Ovary (tissue), 10 donors: ENCODE measurements at places on chromosomes 7 and 10.

DNA sequence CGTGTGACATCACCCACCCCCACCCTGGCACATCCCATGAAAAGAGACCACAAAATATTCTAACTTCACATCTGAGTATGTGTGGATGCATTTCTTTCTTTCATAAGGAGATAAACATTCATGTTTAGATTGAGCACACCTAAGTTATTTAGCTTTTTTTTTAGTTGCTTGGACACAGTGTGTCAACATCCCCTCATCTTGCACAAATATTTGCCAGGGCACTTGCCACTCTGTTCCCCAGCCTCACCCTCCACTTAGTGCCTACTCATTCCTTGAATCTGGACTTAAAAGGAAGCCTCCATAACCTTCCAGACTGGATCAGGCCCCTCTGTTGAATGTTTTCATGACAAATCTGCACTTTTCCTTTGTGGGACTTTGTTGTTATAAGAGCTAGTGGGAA is 338.9 kb upstream of the IGFBP3 start:
- no peak for DNase-seq

DNA sequence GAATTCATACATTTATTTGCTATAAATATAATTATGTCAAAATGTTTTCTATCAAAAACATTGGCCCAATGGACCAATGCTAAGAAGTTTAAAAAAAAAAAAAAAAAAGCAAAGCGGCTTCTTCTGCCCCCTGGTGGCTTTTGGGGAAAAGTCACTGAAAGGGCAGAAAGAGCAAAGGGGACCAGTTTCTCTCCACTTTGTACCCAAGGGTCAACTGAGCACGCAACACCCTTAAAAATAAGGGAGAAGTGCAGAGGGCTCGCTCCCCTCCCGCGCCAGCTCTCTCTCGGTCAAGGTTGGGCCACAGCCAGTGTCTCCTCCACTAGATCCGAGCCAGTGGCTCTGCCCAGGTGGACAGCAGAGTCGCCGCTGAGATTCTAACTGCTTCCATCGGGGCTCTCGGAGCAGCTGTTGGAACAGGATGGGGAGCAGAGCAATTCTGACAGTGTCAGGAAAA is 136.4 kb upstream of the FGFR2 start:
- peak; percentile 42 for DNase-seq

GRCh38 chr10:30868611-30869010 is 163.1 kb downstream of the ZNF438 start:
- DNase-seq, result no peak

GRCh38 chr7:29852457-29852856 is 46.1 kb downstream of the WIPF3 start:
- no peak for DNase-seq

- DNase-seq, result no peak
Observed at GRCh38 chr10:637771-638195, 51.7 kb downstream of the DIP2C start.

- DNase-seq, result no peak
Observed at GRCh38 chr7:139104091-139104450, 5.4 kb downstream of the ZC3HAV1 start.

DNA sequence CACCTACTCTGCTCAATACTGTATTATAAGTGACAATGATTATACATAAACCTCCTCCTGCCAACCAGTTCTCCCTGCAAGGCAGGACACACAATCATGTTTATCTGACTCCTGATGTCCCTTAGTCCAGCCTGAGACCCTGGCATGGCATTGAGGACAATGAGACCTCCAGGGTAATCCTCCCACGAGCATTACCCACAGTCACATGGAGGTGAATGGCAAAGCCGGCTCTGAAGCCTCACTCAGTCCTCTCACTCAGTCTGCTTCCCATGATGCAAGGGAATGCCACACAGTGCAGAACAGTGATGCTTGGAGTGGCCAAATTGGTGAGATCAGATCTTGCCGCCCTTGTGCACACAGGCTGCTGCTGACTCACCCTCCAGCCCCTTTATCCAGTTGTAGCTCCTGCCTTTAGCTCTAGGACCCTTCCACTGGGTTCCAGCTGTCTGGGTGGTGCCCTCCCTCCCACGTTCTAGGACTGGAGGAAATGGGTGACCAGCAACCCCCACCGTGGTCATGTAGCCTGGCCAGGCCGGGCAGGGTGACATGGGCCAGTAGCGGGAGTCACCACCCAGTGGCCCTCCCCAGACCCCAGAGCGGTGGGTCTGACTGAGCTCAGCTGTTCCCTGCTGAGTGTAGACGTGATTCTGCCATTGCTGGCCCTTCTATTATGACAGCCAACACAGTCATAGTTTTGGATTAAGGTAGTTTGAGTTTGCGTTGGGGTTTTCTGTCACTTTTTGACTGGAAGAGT is 5.5 kb upstream of the ADCY1 start:
- no peak for DNase-seq

DNA sequence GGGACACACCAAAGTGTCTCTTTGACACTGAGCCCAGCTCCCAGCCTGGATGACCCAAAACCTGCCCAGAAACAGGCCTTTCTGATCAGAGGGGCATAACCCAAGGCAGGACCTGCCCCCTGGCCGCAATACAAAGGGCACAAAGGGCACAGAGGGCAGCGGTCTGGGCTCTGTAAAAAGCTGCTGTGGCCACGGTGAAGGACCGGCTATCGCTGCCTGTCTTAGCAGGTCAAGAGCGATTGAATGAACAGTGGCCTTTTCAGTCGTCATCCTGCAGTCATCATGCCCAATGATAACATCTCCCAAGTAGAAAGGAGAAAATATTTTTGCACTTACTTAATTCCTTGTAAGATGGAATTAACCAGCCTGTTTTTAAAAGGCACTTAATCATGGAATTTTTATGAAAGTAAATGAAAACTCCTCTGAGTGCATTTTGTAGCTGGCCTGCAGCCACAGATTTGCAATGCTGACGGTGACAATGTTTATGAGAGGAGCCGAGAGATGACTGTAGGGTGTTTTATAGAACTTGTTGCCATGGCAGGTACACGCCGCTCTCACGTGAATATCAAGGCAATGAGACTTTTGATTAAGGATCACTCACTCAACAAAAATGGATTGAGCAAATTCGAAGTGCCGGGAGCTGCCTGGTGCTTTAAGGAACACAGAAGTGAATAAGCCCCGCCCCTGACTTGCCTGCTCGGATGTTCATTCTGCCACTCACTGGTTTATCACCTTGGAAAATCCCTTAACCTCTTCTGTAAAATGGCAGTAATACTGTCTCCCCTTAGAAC is 47.3 kb upstream of the BHLHA15 start:
- no peak for DNase-seq

DNA sequence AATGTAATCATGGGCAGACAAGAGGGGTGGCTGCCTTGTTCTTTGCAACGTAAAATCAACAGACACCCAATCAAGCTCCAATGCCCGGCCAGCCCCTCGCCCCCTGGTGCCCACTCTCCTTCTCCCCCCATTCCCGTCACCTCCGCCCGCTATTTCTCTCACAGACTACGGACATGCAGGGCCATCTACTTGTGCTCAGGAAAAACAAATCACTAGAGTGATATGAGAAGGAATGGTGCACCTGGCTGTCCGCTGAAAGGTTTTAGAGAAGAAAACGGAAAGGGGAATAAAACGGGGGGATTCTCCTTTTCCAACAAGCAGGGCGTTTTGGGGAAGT is 396 bp downstream of the GRM8 start:
- DNase-seq, result no peak

DNA sequence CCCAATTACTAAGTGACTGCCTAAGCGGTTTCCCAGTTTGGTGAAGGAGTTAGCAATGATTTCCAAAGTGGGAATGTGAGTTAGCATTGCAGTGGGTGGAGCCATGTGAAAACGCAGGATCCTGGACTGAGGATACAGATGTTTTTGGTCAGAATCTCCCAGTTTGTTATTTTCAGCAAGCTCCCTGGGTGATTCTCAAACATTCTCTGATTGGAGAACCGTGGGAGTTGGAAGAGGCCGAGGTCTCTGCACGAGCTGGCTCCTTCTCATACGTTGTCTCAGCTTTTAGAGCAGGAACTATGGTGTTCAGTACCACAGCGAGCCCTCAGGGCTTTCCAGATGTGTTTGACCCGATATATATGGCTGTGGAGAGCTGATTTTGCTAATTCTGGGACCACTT is 396.5 kb upstream of the NPVF start:
- peak; percentile 74 for DNase-seq

DNA sequence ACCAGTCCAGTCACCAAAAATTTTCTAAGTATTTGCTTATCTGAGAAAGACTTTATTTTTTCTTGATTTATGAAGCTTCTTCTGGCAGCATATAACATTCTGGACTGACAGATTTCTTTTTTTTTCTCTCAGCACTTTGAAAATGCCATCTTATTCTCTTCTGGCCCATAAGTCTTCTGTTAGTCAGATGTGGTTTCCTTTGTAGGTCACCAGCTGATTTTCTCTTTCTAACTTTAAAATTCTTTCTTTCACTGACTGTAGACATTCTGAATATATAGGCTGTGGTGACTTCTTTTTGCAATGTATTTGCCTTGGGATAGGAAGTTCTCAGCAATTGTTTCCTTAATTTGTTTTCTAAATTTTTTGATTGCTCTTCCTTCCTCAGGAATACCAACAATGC is 172.5 kb downstream of the CCDC7 start:
- DNase-seq, result no peak

GRCh38 chr7:39810204-39810642 is 139.8 kb upstream of the CDK13 start:
- no peak for DNase-seq

DNA sequence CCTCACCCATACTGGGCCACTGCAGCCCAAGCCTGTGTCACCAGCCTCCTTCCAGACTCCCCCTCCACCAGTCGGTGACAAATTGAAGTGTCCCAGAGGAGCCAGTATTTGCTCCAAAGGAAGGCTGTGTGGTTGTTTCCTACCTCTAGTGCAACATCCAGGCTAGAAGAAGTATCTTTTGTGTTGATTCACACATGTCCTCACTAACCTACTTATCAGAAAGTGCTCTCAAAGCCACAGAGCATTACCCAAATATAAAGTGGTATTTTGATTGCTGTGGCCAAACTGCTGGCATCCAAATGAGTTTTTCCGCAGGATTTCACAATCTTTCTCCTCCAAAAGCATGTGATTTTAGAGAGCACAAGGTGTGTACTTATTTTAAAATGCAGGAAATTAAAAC is 134.8 kb downstream of the CUL2 start:
- no peak for DNase-seq

GRCh38 chr7:29935111-29935510 is 54.5 kb downstream of the SCRN1 start:
- no peak for DNase-seq

GRCh38 chr10:71283876-71284275 is 35.2 kb upstream of the SLC29A3 start:
- no peak for DNase-seq

DNA sequence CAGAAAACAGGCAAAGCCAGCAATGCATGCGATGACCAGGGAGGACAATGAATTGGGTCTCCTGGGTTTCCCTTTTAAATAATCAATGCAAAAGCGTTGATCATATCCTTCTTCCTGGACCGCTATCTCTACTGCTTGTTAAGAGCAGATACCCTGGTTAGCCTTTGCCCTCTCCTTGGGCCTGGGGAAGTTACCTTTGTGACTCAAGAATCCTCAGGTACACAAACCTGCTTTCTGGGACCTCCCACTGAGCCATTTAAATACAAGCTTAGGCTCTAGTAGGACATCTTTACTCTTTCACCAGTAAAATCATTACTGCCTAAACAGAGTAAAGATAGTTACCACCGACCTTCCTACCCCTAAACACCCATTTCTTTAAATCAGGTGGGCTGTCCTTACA is 173.9 kb downstream of the WNT2 start:
- no peak for DNase-seq

- DNase-seq, result peak; percentile 37
Observed at GRCh38 chr10:129096065-129096984, 370.7 kb upstream of the MGMT start.

DNA sequence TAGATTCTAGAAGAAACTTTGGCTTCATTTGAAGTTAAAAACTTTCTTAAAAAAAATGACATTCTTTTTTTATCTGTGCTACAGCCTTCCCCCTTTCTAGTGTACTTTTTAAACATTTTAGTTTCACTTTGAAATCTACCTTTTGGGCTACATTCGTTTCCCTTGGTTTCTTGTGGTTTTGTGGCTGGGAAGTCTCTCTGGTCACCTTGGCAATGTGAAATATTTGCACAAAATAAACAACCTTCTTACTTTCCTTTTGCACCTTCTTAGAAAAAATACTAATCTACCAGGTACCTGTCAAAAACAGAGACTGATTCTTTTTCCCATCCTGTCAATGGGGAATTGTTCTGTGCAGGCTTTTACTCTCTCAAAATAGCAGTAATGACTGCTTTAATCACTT is 350.2 kb downstream of the GATA3 start:
- DNase-seq, result no peak

- DNase-seq, result no peak
Observed at GRCh38 chr7:108863227-108863848, 293.7 kb downstream of the DNAJB9 start.

DNA sequence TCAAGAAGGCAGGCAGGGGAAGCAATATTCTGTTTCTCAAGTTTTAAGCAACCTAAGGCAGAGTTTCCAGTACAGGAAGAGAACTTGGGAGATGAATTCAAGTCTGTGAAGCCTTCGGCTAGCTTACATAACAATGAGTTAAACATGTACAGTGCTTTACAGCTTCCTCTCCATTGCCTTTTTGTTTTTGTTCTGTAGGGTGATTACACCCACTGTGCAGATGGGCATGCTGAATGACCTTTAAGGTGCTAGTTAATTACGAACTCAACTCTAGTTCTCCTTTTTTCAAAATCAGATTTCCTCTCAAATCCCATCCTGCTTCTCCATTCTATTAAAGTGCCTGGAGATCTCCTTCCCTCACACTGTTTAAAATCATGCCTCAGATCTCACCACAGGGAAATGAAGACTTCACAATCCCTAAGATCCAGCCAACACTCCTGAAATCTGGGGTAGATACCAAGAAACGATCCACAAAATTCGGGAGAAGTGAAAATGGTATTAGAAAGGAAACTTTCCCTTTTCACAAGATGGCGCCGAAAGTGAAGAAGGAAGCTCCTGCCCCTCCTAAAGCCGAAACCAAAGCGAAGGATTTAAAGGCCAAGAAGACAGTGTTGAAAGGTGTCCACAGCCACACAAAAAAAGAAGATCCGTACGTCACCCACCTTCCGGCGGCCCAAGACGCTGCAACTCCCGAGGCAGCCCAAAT is 16.8 kb upstream of the MSMB start:
- DNase-seq, result no peak

DNA sequence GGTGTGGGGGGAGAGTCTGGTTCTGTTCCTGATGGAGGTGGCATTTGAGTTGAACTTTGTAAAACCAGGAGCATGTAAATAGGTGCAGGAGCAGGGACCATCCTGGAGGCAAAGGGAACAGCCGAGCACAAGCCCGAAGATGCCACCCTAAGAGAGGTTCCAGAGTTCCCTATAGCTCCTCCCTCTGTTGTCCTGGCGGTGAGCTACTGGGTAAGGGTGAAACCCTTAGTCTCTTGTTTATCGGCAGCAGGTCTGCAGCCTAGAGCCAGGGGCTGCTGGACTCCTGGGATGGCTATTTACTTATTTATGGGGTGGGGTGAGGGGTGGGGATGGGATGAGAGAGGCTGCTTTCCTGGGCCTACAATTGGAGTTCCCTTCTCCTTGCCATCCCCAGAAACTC is 6.5 kb upstream of the LBX1 start:
- no peak for DNase-seq
